Tibial nerve (tissue), 4 donors: ENCODE measurements at places on chromosomes 1 and 21. TPM values are rescaled to one million over a fixed set of nuclear protein-coding genes. Genes with fewer than 3 reads are reported as not detected.

Gene OR2T11
- not detected for total RNA-seq

Gene CELA2A
- 0.42 TPM for total RNA-seq

Gene MMP23B
- total RNA-seq: 2.7 TPM

Gene LCE1F
- not detected for total RNA-seq

Gene SLC9A1
- 21.9 TPM for total RNA-seq

Gene GPR153
- total RNA-seq: 10.8 TPM

Gene EPHA10
- total RNA-seq: 0.21 TPM

Gene LENEP
- total RNA-seq: not detected

GRCh38 chr1:204442376-204443259, 31.0 kb upstream of the PPP1R15B start:
- H3K36me3 ChIP-seq: peaks cover 80% of the 10 kb centered on the region
- DNase-seq: no peak
- H3K27ac ChIP-seq: peak overlapping the region; percentile 76
- H3K27me3 ChIP-seq: no peaks in the 10 kb centered on the region
- peaks cover 22% of the 10 kb centered on the region for H3K4me1 ChIP-seq

GRCh38 chr1:27596986-27597385, 7.0 kb downstream of the AHDC1 start:
- H3K27me3 ChIP-seq: no peaks in the 10 kb centered on the region
- peaks cover 98% of the 10 kb centered on the region for H3K4me1 ChIP-seq
- peak overlapping the region; percentile 99 for H3K27ac ChIP-seq
- DNase-seq: no peak

GRCh38 chr1:211637066-211637465, 38.4 kb downstream of the NEK2 start:
- no peak for DNase-seq
- H3K27me3 ChIP-seq: no peaks in the 10 kb centered on the region
- H3K36me3 ChIP-seq: no peaks in the 10 kb centered on the region
- H3K4me1 ChIP-seq: no peaks in the 10 kb centered on the region

GRCh38 chr1:25034736-25035522, 104.9 kb upstream of the RUNX3 start:
- H3K4me1 ChIP-seq: no peaks in the 10 kb centered on the region
- no peaks in the 10 kb centered on the region for H3K36me3 ChIP-seq
- H3K27ac ChIP-seq: no peak overlapping the region
- H3K4me3 ChIP-seq: no peak overlapping the region
- H3K27me3 ChIP-seq: peaks cover under 1% of the 10 kb centered on the region
- no peak for DNase-seq

GRCh38 chr1:22383526-22384294, 67.9 kb upstream of the ZBTB40 start:
- H3K4me1 ChIP-seq: no peaks in the 10 kb centered on the region
- H3K27ac ChIP-seq: no peak overlapping the region
- H3K36me3 ChIP-seq: no peaks in the 10 kb centered on the region
- no peaks in the 10 kb centered on the region for H3K27me3 ChIP-seq
- H3K4me3 ChIP-seq: no peak overlapping the region

GRCh38 chr21:33998402-33998801, 75.0 kb upstream of the MRPS6 start:
- no peak overlapping the region for H3K27ac ChIP-seq
- DNase-seq: no peak
- no peaks in the 10 kb centered on the region for H3K27me3 ChIP-seq
- H3K4me1 ChIP-seq: peaks cover 4% of the 10 kb centered on the region
- no peaks in the 10 kb centered on the region for H3K36me3 ChIP-seq

DNA sequence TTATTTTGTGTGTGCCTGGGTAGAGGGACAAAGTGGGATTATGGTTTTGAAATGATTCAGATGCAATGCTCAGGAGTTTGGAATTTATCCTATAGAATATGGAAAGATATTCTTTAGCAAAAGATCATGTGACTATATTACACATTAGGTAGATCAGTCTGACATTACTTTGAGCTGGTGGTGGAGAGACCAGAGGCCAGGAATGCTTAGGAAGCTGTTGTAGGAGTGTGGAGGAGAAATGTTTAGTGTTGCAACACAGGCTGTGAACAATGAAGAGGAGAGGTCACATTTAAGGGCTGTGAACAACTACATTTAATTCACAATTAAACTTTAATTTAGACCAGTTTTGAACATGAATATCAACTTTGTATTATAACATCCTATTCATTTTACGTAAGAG, 45.3 kb upstream of the PODN start:
- no peak overlapping the region for H3K4me3 ChIP-seq
- DNase-seq: no peak
- H3K27me3 ChIP-seq: no peaks in the 10 kb centered on the region
- H3K27ac ChIP-seq: no peak overlapping the region

GRCh38 chr1:112603541-112603940, 15.4 kb downstream of the ST7L start:
- no peak for DNase-seq
- H3K27me3 ChIP-seq: no peaks in the 10 kb centered on the region
- no peak overlapping the region for H3K4me3 ChIP-seq
- no peaks in the 10 kb centered on the region for H3K4me1 ChIP-seq

DNA sequence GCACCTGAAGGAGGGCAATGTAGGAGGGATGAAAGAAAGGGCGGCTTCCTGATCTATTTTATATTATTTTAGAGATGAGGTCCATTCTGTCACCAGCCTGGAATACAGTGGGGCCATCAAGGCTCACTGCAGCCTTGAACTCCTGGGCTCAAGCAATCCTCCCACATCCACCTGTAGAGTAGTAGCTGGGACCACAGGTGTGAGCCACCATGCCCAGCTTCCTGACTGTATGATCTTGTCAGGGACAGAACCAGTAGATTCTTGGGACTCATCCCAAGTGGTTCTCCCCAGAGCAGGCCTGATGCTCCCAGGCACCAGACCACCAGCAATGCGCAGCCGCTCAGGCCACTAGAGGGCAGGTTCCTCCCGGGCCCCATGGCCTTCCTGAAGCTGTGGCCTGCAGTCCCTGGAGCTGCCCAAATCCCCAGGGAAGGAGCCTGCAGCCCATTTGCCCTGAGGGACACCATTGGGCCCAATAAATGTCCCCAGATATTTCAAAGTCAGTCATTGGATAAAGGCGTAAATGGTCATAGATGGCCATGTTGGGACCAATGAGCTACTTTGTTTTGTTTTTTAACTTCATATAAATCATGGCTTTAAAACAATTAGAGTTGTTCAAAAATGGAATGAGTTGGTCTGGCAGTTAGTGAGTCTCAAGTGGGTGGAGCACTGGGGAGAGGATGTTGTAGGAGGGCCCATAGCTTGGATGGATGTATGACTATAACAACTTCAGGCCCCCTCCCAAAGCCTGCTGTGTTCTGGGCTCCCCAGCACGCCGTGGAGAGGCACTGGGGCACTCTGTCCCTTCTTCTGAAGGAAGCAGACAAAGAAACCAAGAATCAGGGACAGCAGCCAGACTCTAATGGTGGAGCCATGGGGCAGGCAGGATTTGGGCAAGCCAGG, 44.7 kb upstream of the GOLT1A start:
- no peaks in the 10 kb centered on the region for H3K36me3 ChIP-seq
- no peak overlapping the region for H3K4me3 ChIP-seq
- H3K27ac ChIP-seq: no peak overlapping the region
- H3K27me3 ChIP-seq: no peaks in the 10 kb centered on the region

GRCh38 chr1:40844079-40844478, 18.1 kb downstream of the CITED4 start:
- no peaks in the 10 kb centered on the region for H3K36me3 ChIP-seq
- no peaks in the 10 kb centered on the region for H3K4me1 ChIP-seq
- no peak overlapping the region for H3K27ac ChIP-seq
- no peak for DNase-seq

DNA sequence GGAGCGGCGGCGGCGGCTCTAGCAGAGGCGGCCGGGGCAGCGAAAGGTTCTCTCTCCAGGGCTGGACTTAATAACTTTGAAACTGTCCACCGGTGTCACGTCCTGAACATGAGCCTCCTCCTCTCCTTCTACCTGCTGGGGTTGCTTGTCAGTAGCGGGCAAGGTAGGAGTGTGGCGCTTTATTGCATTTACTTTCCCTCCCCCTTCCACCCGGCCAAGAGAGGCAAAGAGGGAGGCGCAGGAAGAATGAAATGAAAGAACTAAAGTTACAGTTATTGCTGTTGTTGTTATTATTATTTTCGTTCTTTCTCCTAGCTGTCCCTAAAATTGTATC, 214 bp downstream of the NCAM2 start:
- peak overlapping the region; percentile 63 for H3K4me3 ChIP-seq
- H3K36me3 ChIP-seq: no peaks in the 10 kb centered on the region
- peaks cover 4% of the 10 kb centered on the region for H3K4me1 ChIP-seq
- peak overlapping the region; percentile 77 for H3K27ac ChIP-seq
- no peaks in the 10 kb centered on the region for H3K27me3 ChIP-seq

- H3K4me3 ChIP-seq: no peak overlapping the region
- no peaks in the 10 kb centered on the region for H3K36me3 ChIP-seq
- no peaks in the 10 kb centered on the region for H3K27me3 ChIP-seq
- H3K27ac ChIP-seq: no peak overlapping the region
- DNase-seq: no peak
- H3K4me1 ChIP-seq: no peaks in the 10 kb centered on the region
These were observed 274.4 kb downstream of the BRINP2 start for GRCh38 chr1:177444997-177445746.

- H3K36me3 ChIP-seq: no peaks in the 10 kb centered on the region
- peaks cover 22% of the 10 kb centered on the region for H3K4me1 ChIP-seq
- DNase-seq: no peak
- H3K27me3 ChIP-seq: no peaks in the 10 kb centered on the region
These were observed 38.2 kb downstream of the MAPKAPK2 start for GRCh38 chr1:206722751-206723461.

DNA sequence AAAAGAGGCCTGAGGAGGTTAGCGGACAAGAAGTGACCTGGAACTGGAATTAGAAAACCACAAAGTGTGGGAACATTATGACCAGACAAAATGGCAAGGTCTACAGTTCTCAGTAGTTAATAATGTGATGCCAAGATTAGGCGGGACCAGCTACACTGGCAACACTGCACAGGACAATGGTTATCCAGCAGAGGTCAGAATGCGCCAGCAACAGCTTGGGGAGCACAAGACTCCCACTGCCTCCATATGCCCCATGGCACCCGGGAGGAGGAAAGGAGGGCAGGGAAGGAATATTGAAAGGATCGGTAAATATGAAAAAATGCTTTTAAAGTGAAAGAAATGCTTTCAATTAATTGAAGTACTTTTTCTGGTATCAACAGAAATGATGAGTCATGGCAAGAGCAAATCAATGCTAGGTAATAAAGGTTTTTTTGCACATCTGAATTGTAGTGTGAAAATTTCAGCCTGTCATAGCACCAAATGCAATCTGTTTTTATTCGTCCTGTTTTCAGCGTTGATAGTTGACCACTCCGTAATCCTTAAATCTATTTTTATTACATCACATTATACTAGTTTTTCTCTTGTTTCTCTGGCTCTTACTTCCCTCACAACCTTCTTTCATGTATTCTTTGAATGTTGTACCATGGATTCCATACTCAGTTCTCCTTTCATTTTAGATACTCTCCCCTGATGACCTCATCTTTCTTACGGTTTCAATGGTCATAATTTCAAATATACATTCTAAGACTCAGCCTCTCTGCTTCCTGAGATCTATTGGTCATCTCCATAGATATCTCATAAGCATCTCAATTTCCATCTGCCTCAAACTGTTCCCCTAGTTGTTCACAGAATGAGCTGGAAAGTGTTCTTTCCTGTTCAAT, 30.7 kb downstream of the VCAM1 start:
- H3K4me1 ChIP-seq: no peaks in the 10 kb centered on the region
- no peak for DNase-seq
- no peaks in the 10 kb centered on the region for H3K36me3 ChIP-seq
- H3K27ac ChIP-seq: no peak overlapping the region
- no peak overlapping the region for H3K4me3 ChIP-seq

GRCh38 chr1:159646687-159647086, 59.1 kb downstream of the APCS start:
- no peak overlapping the region for H3K4me3 ChIP-seq
- DNase-seq: no peak
- no peaks in the 10 kb centered on the region for H3K36me3 ChIP-seq
- H3K4me1 ChIP-seq: no peaks in the 10 kb centered on the region
- H3K27ac ChIP-seq: no peak overlapping the region

DNA sequence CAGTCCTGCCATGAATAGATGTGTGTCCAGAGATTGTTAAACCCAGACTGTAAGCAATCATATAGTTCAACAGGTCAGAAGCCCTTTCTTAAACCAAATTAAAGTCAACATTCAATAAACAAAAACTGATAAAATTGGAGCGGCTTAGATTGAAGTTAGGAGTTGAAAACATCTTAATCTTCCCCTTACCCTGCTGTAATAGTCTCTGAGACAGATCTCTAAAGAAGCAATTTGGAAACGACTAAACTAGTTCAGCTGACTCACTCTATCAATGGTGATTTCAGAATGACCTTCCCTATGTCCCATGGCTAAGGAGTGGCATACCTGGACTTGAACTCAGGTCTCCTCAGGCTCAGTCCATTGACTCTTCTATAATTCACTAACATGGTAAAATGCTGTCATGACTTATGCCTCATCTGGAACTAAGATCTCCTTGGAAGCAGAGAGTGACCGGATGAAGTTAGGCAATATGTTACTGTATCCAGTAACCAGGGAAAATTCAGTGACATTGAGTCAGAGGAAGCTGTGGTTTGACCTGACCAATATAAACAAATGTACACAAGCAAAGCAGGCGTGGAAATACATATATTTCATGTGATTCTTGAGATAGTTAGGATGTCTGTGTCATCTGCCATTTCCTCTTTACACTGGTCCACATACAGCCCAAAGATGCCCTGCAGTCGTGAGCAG, 30.1 kb downstream of the SGIP1 start:
- no peaks in the 10 kb centered on the region for H3K27me3 ChIP-seq
- no peaks in the 10 kb centered on the region for H3K4me1 ChIP-seq
- H3K27ac ChIP-seq: peak overlapping the region; percentile 43
- no peak overlapping the region for H3K4me3 ChIP-seq

- H3K27me3 ChIP-seq: no peaks in the 10 kb centered on the region
- no peaks in the 10 kb centered on the region for H3K4me1 ChIP-seq
- no peaks in the 10 kb centered on the region for H3K36me3 ChIP-seq
- no peak overlapping the region for H3K4me3 ChIP-seq
These were observed 340.2 kb upstream of the NR5A2 start for GRCh38 chr1:199687321-199687720.

DNA sequence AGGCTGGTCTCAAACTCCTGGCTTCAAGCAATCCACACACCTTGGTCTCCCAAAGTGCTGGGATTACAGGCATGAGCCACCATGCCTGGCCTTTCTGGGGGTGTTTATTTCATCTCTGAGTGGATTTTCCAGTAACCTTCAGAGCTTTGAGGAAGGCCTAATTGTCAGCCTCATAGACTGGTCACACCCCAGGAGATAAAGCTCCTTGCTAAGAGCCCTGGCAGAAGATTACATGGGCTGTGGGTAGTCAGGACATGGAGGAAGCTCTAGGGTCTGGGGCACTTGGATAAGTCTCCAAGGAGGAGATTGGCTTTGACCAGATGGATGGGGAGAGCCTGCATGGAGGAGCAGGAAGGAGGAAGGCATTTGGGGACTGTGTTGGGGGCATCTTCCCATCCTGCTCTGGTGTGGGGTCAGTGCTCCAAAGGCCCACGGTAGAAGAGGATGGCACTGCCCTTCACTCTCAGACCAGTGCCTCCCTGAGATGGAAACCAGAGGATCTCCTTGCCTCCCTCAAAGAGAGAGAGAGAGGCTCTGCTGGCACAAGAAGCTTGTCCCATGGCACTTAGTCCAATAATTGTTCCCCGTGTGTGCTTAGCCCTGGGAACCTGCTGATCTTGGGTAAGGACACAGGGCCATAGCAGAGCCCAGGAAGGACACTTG, 14.7 kb upstream of the GSTM4 start:
- no peak for DNase-seq
- H3K36me3 ChIP-seq: no peaks in the 10 kb centered on the region
- H3K27me3 ChIP-seq: no peaks in the 10 kb centered on the region
- no peak overlapping the region for H3K4me3 ChIP-seq
- no peaks in the 10 kb centered on the region for H3K4me1 ChIP-seq

GRCh38 chr1:185489406-185489805, 172.4 kb upstream of the IVNS1ABP start:
- H3K27ac ChIP-seq: no peak overlapping the region
- H3K36me3 ChIP-seq: no peaks in the 10 kb centered on the region
- H3K4me3 ChIP-seq: no peak overlapping the region
- no peak for DNase-seq
